ENCODE measurements at places on chromosomes 2 and 18.

DNA sequence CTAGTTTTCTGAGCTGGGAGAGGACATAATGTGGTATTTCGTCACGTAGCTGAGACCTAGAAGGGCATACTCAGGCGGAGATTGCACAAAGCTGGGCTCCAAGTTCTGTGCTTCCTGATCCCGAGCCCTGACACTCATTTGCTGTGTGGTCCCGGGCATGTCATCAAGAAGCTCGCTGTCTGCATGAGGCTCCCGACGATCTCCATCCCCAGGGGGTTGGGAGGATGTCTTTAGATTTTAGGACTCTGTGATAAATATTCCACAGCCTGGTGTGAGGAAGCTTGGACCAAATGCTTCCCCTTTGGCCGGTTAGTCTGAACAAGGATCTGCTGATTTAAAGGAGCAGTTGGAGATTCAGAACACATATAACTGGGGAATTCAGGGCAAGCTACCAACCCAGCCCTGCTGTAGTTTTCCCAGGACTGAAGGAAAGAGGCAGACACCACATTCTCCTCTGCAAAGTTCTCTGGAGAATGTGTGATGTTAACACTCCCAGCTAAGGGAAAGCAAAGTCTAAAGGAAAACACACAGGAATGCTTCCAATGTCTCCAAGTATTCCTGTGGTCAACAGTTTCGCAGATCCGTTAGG lies 2.3 kb downstream of the KCNE4 start:
- DNase-seq = no peak

GRCh38 chr18:28065793-28066186 lies 111.1 kb downstream of the CDH2 start:
- DNase-seq = no peak

DNA sequence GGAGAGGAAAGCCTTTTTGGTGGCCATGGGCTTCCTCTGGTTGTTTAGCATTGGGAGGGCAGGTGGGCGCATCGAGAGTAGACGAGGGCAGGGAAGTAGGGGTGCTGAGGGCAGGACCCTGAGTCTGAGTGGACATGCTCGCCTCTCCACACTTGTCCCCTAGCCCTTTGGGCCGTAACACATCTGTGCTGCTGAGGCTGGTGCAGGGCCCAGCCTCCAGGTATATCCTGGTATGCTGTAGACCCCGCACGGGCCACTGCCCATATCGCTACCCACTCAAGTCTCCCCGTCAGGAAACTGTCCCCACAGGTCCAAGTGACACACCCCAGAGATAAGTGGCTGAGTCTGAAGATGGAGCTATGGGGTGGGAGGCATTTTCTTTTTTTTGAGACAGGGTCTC lies 13.7 kb upstream of the CCDC74B start:
- DNase-seq = no peak

GRCh38 chr2:53750041-53750768 lies 17.4 kb upstream of the CHAC2 start:
- DNase-seq = no peak

DNA sequence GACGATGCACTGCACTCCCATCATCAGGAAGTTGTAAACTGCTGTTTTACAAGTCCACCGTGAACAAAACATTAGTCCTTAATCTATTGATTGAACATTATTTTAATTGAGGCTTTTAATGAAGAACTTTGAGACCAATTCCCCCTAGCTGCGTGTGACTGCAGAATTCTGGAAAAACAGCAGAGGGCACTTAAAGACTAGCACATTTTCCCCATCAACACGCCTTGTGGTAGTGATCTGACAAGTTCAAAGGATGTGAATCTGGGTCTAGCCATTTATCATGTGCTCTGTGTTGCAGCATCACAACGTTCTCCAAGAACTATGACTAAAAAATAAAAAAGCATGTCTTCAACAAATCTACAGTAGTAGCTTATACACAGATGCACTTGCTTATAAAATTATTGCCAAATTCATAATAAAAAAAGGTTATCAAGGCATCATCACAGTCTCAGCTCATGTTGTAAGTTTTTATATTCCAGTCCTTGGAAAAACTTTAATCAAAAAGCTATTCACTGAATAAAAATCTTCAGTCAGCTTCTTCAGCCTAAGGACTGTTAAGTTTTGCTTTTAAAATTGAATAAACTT lies 35.8 kb downstream of the SKOR2 start:
- peak; percentile 21 for DNase-seq

GRCh38 chr18:24754583-24755253 lies 294.3 kb downstream of the HRH4 start:
- no peak for DNase-seq

DNA sequence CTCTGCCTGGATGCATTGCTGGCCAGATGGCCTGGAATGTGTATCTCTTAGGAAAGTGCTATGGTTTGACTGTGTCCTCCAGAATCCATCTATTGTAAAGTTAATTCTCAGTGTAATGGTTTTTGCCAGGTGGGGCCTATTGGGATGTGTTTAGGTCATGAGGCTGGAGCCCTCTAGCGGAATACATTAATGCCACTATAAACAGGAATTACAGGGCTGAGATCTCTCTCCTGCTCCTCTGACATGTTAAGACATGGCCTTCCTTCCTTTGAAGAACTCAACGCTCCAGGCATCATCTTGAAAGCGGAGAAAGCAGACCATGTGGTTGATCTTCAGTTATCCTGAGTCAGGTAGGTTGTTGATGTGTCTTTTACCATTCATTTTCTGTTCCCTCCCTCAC lies 276.4 kb downstream of the RPIA start:
- no peak for DNase-seq

- DNase-seq = no peak
These were observed 32.6 kb upstream of the SLC40A1 start for GRCh38 chr2:189613077-189613636.

Data from DMS153 (cell line).